ENCODE measurements at places on chromosomes 6 and 20.

DNA sequence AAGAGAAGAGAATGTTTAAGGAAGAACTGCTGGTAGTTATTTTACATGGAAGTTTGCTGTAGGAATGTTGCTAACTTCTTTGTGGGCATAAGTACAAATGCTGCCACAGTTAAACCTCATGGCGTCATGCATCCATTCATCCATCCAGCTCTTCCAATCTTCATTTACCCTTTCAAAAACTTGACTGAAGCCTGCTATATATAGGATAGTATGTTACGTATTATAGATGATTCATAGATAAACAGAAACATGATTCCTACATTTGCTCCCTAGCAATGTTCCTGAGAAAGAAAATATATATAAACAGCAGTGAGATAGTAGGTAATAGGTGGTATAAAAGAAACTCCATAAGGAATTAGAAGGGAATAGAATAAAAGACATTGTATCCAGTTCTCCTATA lies 93.7 kb downstream of the NDUFAF5 start:
- no peak for DNase-seq

GRCh38 chr6:37965964-37966676 lies 146.6 kb downstream of the ZFAND3 start:
- no peak for DNase-seq

DNA sequence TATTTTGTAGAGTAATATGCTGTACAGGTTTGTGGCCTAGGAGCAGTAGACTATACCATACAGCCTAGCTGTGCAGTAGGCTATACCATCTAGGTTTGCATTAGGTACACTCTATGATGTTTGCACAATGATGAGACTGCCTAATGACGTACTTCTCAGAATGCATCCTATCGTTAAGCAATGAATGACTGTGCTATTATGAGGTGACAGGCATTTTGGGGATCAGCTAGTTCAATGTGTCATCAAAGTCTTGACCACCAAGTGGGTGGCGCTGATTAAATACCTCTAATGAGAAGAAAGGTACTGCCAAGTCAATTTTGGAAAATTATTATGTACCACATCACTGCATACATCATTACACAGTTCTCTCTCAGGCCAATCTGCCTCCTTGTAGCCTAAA lies 190.2 kb downstream of the BACH2 start:
- no peak for DNase-seq

- DNase-seq: no peak
Measured at GRCh38 chr6:20028562-20028961, 183.7 kb downstream of the MBOAT1 start.

DNA sequence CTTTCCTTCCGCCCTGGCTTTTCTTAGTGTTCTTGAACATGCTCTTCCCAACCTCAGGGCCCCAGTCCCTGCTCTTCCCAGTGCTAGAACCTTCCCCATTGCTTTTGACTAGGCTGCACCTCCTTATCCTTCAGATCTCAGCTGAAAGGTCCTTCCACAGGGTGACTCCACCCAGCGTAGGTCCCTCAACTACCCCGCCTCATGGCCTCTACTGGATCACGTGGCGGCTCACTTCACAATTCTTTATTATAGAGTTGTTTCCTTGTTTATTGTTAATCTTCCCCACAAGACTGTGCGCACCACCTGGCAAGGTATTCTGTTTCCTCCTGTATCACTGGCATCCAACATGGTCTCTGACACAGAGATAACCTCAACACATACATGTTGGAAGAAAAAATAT lies 31.2 kb downstream of the TTLL9 start:
- DNase-seq: no peak

DNA sequence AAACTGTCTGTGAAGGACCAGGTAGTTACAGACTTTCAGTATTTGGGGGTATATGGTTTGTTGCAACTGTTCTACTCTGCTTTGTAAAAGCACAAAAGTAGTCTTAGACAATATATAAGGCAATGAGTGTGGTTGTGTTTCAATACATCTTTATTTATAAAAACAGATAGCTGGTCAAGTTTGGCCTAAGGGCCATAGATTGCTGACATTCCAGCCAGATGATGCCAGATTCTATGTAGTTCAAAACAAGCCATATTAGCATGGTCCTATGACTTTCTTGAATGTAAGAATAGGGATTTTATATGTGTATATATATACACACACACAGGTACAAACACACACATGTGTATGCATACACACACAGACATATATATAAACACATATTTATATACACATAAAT lies 201.8 kb downstream of the GRIK2 start:
- no peak for DNase-seq
